ENCODE measurements at places on chromosomes 16 and 17. TPM values are rescaled to one million over a fixed set of nuclear protein-coding genes. Genes with fewer than 3 reads are reported as not detected.

The HS3ST4 gene
- total RNA-seq = not detected

The GGT6 gene
- 0.08 TPM for total RNA-seq

The SLC9A5 gene
- 1.8 TPM for total RNA-seq

The TMEM95 gene
- not detected for total RNA-seq

The AANAT gene
- total RNA-seq = 0.21 TPM

The NHLRC4 gene
- 0.21 TPM for total RNA-seq

The DLX4 gene
- 2.4 TPM for total RNA-seq

The TMEM235 gene
- not detected for total RNA-seq

The KRTAP2-3 gene
- total RNA-seq = 0.12 TPM

The OR4D2 gene
- not detected for total RNA-seq

The MT1F gene
- total RNA-seq = 12.9 TPM

The HS3ST3B1 gene
- total RNA-seq = 0.49 TPM

The ELMO3 gene
- 1.3 TPM for total RNA-seq

The CASKIN1 gene
- total RNA-seq = 0.67 TPM

The HOXB7 gene
- 32.4 TPM for total RNA-seq

The TLCD2 gene
- 1.5 TPM for total RNA-seq

The ANKRD40CL gene
- total RNA-seq = not detected

The FN3K gene
- total RNA-seq = 6.6 TPM

The FBXW10B gene
- 3.5 TPM for total RNA-seq

The ABCC11 gene
- total RNA-seq = 0.13 TPM

The HID1 gene
- total RNA-seq = 7.3 TPM

The AURKB gene
- total RNA-seq = 173 TPM

The MYO15A gene
- 0.42 TPM for total RNA-seq

The PDPR gene
- 15.0 TPM for total RNA-seq

The SPPL2C gene
- not detected for total RNA-seq

The DNASE1L2 gene
- 1.3 TPM for total RNA-seq

The CPHXL2 gene
- not detected for total RNA-seq

The ZDHHC7 gene
- 65.3 TPM for total RNA-seq

The TRIM47 gene
- 138 TPM for total RNA-seq

The RNF222 gene
- not detected for total RNA-seq

The UBALD2 gene
- total RNA-seq = 75.6 TPM

The AOC2 gene
- 2.2 TPM for total RNA-seq

The WNT3 gene
- total RNA-seq = 6.4 TPM

The SGCA gene
- total RNA-seq = 2.7 TPM

The TMEM114 gene
- total RNA-seq = not detected

The TMEM204 gene
- total RNA-seq = not detected

All from A549 treated with DMSO at 1 μM for 4 hours (cell line).